ENCODE measurements at places on chromosomes 3 and 15.
A peak's percentile ranks its signal among the peaks of the same experiment; 100 is the strongest.

DNA sequence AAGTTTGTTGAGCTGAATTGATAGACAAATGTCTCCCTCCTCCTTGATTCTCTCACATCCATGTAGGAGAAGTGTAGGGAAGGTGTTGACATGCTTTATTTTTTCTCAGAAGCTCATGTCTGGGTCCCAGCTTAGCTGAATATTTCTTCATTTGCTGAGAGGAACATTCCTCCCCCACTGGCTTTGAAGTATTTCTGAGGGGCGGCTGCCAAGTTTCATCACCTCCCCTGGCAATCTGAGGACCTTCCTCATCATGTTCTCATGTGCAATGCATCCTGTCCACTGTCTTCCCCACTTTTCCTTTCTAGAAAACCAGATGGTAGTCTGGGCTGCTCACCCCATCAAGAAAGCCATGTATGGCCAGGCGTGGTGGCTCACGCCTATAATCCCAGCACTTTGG, 168.9 kb upstream of the RGMA start:
- DNase-seq: no peak

DNA sequence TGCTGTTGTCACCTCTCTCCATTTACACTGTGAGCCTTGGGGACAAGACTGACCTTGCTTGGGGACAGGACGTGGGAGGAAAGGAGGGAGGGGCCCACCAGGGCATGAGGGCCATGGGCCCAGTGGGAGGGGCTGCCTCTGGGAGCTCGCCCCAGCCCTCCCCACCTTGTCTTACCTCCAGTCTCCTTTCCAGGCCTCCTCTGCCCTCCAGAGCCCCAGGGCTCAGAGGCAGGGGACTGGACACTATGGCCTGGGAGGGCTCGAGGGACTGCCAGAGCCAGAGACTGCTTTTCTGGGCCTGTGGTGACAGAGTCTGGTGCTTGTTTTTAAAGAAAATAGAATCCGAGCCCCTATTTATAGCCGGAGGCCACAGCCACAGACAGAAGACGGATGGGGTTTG, 10.2 kb downstream of the CSPG4 start:
- DNase-seq: no peak

DNA sequence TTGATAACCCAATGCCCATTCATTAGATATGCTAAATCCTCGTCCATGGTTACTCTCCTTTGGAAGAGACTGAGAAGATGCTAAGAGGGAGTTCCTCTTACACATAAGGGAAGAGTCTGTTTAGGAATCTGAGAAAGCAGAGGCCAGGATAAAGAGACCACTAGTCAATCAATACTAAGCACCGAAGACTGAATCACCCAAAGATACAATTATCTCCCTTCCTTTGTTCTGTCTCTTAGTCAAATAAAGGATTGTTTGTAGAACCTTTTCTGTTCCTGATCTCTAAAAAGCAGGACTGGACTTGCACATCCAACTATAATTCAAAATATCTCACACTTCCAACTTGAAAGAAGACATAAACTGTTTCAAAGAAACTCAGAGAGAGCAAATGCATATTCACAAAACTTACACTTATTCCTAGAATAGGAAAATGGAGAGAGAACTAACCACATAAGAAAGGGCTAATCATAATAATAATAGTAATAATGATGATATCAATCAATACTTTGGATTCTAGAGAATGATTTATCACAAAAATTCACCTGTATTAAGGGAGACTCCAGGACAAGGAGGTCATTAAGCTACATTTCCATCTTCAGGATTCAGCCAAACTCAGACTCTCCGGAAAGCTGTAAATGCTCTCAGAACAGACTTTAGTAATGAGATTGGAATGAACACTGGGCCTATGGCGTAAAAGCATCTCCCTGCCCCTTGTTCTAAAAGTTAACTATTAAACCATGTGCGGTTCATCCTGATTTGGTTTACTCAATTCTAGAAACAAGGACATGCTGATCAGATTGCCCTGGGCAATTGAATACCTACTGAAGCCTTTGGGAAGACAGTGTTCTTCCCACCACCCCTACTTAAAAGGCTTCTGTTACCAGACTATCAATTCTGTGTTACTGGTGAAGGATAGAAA, 401.5 kb downstream of the ZBTB20 start:
- no peak for DNase-seq

DNA sequence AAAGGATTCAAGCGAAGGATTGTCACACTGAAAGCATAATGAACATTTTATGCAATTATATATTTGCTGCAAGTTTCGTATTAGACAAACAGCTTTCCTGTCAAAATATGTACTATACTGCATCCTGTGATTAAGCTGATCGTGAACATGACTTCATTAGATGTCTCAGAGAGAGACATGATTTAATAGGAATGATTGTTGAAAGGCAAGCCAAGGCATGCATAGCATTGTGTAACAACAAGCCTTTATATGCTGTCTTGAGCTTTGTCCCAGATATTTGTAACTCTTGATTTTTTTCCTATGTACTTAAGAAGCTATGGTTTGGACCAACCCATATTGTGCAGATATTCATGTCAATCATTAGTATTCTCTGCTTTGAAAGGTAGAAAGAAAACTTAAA, 309.1 kb downstream of the KCNH8 start:
- DNase-seq: no peak

GRCh38 chr3:89186456-89186855, 79.0 kb downstream of the EPHA3 start:
- no peak for DNase-seq

DNA sequence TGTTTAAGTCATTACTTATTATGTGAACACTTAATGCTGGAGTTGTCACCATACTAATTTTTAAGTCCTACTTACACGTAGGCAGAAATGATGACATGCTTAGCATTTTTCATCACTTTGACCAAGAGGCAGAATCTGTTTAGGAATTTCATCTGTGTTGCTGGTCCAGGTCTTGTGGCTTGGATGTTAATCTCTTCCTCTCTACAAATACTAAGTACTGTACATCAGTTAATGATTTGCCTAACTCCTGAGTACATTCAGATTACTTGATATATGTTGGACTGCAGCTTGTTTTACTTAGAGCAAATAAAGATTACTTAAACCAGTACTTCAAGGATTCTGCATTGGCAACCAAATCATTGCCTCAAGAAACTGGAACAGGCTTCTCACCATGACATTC, 8.6 kb downstream of the SNRK start:
- DNase-seq: no peak

DNA sequence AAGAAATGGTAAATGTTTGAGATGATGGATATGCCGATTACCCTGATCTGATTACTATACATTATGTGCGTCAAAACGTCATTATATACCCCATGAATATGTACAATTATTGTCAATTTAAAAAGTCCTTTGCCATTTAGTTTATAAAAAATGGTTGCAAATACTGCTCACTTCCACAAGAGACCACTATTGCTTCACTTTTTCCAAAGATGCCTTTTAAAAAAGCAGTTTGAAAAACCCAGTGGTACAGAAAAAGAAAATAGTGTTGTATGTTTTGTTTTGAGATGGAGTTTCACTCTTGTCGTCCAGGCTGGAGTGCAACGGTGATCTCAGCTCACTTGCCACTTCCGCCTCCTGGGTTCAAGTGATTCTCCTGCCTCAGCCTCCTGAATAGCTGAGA, 39.3 kb downstream of the EDEM1 start:
- no peak for DNase-seq

DNA sequence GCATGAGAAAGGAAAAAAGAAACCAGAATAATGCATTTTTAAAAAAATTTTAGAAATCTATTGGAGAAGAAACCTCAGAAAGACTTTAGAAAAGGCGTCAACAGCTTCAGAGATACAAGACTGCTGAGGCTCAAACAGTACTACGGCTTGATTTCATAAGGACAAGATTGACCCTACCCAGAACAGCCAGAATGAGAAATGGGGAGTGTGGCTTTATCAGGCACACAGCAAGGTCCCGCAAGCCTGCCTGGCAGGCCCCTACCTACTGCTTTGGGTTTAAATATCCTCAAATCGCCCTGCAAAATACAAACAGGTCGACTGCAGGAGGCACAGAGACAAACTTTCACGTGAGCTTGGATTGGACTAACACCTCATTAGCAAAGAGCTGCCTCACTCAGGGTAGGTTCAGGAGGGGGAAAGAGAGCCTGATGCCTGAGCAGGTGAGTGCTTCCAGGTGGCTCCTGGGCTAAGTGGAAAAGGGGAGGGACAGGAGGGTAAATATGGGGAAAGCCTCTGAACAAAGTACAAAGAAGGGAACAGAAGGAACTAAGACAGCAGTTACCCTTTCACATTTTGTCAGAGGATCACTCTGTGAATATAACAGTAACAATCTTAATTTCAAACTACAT, 87.5 kb downstream of the RORA start:
- DNase-seq: no peak

GRCh38 chr15:89630974-89631901, 24.0 kb downstream of the KIF7 start:
- DNase-seq: no peak

DNA sequence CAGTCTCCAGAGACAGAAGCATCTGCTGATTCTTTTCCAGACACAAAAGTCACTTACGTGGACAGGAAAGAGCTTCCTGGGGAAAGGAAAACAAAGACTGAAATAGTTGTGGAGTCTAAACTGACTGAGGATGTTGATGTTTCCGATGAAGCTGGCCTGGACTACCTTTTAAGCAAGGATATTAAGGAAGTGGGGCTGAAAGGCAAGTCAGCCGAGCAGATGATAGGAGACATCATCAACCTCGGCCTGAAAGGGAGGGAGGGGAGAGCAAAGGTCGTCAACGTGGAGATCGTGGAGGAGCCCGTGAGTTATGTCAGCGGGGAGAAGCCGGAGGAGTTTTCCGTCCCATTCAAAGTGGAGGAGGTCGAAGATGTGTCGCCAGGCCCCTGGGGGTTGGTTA, 25.4 kb downstream of the SYNM start:
- no peak for DNase-seq

DNA sequence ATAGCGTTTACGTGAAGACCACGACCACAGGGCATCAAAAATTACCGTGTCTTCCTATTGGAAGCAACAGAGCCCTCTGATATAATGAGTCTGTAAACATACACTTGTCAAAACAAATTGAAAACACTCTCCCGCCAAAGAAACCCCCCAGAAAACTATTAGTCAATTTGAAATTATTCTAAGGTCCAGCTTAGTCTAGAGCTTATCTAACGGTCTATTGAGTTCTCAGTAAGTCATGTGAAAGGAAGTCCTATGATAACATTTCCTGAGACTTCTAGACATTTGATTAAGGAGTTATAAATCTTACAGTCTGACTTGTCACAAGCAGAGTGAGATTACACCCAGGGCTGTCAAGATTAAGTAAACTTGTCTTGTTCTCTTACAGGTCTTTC, 356.3 kb downstream of the FOXP1 start:
- DNase-seq: no peak

GRCh38 chr15:65926459-65926858, 57.2 kb downstream of the RAB11A start:
- DNase-seq: no peak

- DNase-seq: no peak
Measured at GRCh38 chr15:86178845-86179244, 99.2 kb downstream of the AGBL1 start.

DNA sequence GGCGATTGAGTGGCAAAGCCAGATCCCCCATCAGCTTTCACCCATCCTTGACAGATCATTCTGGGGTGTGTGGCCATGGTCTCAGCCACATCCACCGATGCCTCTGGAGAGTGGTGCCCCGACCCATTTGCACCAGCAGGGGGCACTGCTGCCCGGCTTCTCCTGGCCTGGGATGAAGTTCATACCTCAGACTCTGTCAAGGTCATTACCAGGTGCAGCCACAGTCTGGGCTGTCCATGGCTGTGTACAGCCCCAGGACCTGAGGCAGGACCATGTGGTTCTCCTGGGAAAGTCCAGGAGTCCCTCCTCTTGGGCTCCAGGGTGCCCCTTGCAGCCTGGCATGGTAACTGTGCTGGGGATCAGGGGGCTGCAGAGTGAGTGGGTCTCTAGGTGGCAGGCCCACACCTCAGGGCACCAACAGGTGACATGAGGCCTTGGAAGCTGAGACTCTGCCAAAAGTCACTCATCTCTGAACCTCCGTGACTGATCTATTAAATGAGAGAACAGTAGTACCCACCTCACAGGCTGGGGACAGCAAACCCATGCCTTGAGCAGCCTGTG, 67.2 kb downstream of the CACNA2D2 start:
- peak; percentile 77 for DNase-seq

DNA sequence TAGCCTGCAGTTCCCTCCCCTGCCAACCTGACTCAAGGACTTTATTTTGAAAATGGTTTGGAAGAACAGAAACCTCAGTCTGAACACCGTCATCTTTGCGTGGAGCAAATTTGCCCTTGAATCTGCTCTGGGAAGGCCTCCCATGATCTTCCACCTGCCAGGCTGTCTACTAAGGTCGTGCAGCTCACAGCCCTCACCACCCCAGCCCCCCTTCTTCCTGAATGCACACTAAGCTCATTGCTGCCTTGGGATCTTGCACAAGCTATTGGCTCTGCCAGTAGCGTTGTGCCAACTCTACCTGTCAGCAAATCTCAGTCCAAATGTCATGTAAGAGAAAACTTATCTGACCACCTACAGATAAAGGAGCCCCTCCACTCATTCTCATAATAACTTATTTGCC, 141.5 kb downstream of the USP13 start:
- DNase-seq: no peak

DNA sequence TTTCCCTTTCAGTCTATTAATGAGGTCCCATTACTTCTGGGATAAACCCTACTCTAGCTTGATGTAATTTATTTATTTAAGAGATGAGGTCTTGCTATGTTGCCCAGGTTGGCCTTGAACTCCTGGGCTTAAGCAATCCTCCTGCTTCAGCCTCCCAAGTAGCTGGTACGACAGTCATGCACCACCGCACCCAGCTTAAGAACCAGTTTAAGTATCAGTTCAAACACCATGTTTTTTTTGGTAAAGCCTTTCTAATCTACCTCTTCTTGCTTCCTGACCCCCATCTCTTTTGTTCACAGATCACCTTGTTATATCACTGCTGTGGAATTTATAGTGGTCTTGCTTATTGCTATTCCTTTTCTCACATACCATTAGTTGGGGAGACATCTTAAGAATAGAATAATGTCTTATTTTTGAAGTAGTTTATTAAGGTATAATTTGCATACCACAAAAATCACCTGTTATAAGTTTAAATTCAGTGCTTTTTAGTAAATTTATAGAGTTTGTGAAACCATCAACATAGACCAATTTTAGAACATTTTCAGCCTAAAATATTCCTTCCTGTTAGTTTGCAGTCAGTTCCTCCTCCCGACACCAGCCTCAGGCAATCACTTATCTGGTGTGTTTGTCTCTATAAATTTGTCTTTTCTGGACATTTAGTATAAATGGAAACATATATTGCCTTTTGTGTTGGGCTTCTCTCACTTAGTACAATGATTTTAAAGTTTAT, 257.9 kb downstream of the PDCD6IP start:
- no peak for DNase-seq

- DNase-seq: no peak
Measured at GRCh38 chr15:57190208-57190607, 186.1 kb upstream of the CGNL1 start.
